ENCODE measurements at places on chromosomes 11 and 22.

- no peak for DNase-seq
These were observed 61.6 kb downstream of the OR10A6 start for GRCh38 chr11:7869467-7869866.

- no peak for DNase-seq
These were observed at the start of gene B3GAT1 for GRCh38 chr11:134412203-134413042. B3GAT1 (minus strand) TSS chr11:134412242; CDS start chr11:134387659, 24,583 bp downstream.

DNA sequence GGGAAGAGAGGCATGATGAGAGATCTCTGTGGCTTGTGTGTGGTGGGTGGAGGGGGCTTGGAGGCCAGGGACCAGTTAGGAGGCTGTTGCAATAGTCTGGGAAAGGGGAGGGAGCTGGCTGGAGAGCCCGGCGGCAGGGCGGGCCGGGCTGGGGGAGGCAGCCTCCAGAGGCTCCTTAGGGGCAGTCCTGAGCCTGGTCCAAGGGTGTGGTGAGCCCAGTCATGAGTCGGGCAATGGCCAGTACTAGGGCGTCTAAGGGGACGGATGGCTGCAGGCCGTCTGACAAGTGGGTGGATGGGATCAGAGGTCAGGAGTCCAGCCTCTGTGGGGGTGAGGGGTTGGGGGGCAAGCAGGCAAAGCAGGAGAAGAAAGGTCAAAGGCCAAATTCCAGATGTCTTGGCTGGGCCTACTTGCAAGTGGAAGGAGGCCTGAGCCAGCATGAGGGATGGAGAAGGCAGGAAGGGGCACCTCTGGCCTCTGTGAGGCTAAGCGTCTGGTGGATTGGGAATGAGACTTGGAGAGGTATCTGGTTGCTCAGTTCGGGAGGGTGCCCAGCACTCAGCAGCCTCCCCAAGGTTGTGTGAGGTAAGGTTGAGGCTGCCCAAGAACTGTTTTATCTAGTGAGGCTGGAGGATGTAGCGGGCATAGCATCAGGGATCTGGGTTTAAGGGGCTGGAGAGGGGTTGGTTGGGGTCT, 6.0 kb upstream of the CD248 start:
- no peak for DNase-seq

DNA sequence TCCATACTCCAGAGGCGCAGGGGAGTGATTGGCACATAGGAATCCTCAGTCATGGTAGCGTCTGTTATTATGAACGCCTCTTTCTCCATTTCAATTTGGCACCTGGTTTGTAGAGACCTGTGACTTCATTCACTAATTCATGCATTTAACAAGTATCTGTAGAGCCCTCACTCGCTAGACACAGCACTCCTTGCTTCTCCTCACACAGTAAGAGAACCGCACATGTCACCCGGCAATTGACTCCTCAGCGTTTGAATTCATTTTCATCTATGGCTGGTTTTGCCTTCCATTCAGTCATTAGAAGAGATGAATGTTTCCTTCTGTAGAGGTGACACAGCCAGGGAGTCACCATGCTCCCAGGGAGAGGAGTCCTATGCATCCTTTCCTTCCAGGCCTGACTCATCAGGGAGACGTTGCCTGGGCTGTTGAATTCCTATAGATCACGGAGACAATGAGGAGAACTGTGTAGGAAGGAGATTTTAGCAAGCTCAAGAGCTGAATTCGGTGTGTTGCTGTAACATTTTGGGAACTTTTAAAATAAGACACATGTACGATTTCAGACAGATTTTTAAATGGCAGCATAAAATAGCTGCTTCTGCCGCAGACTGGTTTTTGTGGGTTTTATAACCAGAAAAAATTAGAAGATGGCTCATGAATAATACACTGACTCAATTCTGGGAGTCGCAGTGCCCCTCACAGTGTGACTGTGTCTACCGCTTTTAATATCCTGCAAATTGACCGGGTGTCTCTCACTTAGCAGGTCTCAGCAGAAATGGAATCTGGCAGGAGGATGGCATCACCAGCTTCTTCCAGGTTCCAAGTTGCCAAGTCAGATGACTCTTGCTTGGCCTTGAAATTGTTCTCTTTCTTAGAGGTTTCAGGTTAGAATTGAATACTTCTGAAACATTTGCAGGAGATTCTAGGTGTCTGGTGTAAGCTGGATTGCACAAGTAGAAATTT, 44.4 kb upstream of the CLMP start:
- DNase-seq: no peak
